ENCODE measurements at places on chromosomes 5 and 9. TPM values are rescaled to one million over a fixed set of nuclear protein-coding genes. Genes with fewer than 3 reads are reported as not detected.
A peak's percentile ranks its signal among the peaks of the same experiment; 100 is the strongest.

DNA sequence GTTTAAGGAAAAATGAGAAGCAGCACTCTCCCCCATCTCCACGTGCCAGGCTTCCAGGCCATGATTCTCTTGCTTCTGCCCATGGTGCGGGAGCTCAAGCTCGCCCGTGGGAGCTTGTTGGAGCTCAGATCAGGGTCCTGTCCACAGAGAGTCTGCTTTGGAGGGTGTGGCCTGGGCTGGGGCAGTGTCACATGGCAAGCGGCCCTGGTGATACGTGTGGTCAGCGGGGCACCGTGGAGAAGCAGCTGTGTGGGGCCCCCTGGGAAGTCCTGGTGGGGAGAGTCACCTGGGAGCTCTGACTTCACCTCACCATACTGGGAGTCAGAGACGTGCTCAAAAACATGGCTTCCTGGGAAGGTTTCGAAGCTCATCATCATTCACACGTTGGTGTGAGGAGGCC is 275.3 kb downstream of the GADD45G start:
- H3K4me1 ChIP-seq: peaks cover 3% of the 10 kb centered on the region
- H3K27ac ChIP-seq: no peak overlapping the region
- no peaks in the 10 kb centered on the region for H3K27me3 ChIP-seq
- DNase-seq: no peak
- H3K36me3 ChIP-seq: no peaks in the 10 kb centered on the region

- peak; percentile 23 for DNase-seq
- peaks cover 38% of the 10 kb centered on the region for H3K4me1 ChIP-seq
- no peaks in the 10 kb centered on the region for H3K36me3 ChIP-seq
Measured at GRCh38 chr5:58773744-58774441, 191.0 kb downstream of the RAB3C start.

- H3K4me1 ChIP-seq: no peaks in the 10 kb centered on the region
Measured at GRCh38 chr5:143605403-143606005, 202.0 kb upstream of the NR3C1 start.

DNA sequence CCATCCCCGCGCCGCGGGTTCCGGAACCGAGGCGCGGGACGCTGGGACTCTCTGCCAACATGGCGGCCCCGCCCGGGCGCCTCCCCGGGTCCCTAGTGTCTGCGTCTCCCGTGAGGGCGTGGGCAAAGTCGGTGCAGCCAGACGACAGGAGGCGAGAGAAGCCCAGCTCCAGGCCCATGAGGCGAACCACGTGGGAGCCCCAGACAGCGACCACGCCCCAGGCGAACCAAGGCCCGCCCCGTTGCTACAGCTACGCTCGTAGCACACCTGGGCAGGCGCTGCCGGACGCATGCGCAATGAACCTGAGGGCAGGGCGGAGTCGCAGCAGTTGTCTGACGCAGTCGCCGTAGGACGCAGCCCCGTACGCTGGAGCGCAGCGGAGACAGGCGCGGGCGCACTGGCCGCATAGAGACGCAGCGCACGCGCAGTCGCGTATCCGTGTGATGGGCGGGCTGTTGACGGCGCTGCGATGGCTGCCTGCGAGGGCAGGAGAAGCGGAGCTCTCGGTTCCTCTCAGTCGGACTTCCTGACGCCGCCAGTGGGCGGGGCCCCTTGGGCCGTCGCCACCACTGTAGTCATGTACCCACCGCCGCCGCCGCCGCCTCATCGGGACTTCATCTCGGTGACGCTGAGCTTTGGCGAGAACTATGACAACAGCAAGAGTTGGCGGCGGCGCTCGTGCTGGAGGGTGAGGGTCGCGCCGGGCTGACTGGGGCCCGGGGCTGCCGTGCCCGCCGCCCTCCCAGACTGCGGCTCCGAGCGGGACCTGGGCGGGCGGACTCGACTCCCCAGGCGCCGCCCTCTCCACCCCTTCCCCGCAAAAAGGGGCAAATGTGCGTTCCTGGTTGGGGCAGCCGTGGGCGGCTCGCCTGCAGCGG is at the start of gene MAN1B1:
Gene MAN1B1 (plus strand): TSS at position 455 of the 878 bp plus-strand sequence. CDS start 15 bp downstream, at position 470.
- peak; percentile 100 for DNase-seq
- peak within 1 kb of the TSS; percentile 74 for H3K4me3 ChIP-seq
- H3K4me1 ChIP-seq: peaks cover 19% of the 10 kb centered on the region
- H3K36me3 ChIP-seq: peaks cover 29% of the 10 kb centered on the region

DNA sequence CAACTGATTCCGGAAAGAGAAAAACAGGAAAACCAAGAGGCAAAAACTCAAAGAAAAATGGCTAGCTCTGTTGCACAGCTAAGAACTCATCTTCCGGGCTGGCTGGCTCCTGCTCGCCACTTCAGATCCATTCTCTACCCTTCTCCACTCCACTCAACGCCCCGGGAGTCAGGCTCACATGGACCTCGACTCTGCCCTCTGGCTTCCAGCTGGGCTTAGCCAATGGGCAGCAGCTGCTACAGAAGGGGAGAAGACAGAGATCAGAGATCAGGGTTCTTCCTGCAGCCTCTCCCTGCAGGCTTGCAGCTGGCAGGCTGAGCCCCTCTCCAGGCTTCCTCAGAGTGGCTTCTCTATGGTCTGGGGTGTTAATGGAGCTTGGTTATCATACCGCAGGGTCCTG is 187.5 kb downstream of the MED10 start:
- no peak for DNase-seq
- H3K27ac ChIP-seq: no peak overlapping the region
- no peaks in the 10 kb centered on the region for H3K36me3 ChIP-seq
- H3K27me3 ChIP-seq: no peaks in the 10 kb centered on the region
- H3K4me1 ChIP-seq: peaks cover 6% of the 10 kb centered on the region

- H3K27ac ChIP-seq: peak within 1 kb of the TSS; percentile 75
- peak within 1 kb of the TSS; percentile 76 for H3K4me3 ChIP-seq
- H3K27me3 ChIP-seq: no peaks in the 10 kb centered on the region
- peaks cover 10% of the 10 kb centered on the region for H3K4me1 ChIP-seq
- no peaks in the 10 kb centered on the region for H3K36me3 ChIP-seq
- peak; percentile 77 for DNase-seq
Measured at GRCh38 chr5:75611311-75612225, at the start of gene ANKDD1B. TSS of gene ANKDD1B (plus strand) at chr5:75611453. CDS start at chr5:75611635, 182 bp downstream.

DNA sequence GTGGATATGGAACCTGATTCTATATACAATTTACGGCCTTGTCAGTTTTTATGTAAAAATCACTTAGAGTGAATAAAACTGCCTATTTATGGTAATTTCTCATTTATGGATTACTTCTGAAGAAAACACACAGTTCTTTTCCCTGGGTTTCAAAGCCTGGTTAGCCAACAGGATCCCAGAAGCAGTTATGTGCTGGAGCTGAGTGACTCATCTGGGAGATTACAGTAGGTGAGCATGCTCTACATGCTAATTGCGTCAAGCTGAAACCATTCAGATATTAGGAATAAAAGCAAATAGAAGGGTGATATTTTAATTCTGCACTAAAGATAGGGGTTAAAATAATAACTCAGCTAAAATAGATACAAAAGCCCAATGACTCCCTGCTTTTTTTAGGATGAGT is 47.8 kb downstream of the PDE4D start:
- no peak overlapping the region for H3K27ac ChIP-seq
- no peak overlapping the region for H3K4me3 ChIP-seq
- no peaks in the 10 kb centered on the region for H3K36me3 ChIP-seq
- H3K27me3 ChIP-seq: peaks cover 2% of the 10 kb centered on the region

The BRD8 gene
- 88.3 TPM for polyA plus RNA-seq

The GLRA1 gene
- polyA plus RNA-seq: 0.03 TPM
